T-helper 1 cell (primary cell): ENCODE measurements at places on chromosomes 6 and 20.

DNA sequence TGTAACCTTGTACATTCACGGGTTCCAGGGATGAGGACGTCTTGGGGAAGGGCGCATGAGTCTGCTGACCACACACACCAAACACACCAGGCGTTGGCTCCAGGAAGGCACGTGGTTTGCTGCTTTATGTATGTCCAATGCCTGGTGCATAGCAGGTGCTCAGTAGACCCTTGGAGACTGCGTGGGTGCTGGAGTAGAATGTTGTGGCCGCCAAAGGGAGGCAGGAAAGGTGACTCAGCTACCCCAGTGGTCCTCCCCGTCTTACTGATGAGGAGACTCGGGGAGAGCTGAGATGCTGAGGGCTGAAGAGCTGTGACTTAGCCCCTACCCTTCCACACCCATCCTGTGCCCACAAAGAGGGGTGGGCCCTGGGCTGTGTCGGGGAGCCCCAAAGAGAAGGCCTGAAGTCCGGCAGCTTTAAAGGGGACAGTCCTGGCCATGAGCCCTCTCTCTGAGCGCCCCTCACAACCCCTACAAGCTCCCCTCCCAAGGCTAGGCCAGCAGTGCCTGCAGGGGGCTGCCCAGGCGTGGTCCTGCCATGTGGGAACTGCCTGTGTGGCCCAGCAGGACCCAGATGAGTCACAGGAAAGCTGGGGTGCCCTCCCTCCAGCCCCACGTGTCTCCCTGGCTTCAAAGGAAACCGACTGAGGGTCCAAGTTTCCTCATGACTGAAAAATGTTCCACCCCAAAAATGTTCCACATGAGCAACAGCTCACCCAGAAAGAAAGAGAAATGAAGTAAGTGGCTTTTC, 28.0 kb upstream of the PTGIS start:
- no peak for DNase-seq

DNA sequence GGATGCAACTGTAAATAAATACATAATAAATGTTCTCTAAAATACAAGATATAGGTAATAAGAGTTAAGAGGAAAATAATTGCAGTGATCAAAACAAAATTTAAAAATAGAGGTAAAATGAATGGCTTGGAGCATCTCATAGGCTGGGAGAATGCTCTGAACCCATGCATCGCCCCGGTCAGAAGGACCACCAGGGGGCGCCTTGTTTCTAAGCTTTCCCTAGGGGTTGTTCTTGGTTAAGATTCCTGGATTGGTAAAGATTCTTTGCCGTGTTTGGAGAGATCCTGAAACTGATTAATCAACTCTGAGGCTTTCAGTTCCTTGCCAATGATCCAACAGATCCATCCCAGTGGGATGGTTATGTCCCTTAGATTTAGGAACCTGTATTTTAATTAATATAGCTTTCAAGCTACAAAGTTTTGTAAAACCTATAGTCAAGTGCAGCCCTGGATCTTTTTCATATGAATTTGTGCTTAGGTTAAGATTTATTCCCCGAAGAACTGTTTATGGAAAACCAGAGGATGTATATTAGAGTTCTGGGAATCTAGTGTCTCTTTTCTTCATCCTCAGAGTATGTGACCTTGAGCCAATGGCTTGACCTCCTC, 45.3 kb upstream of the PRELID3B start:
- DNase-seq = peak; percentile 69

GRCh38 chr6:4727671-4728435, 48.4 kb upstream of the CDYL start:
- no peak for DNase-seq

GRCh38 chr20:57212534-57213276, 53.7 kb downstream of the BMP7 start:
- no peak for DNase-seq

- no peak for DNase-seq
These were observed 72.4 kb upstream of the ZMYND8 start for GRCh38 chr20:47428851-47429336.

DNA sequence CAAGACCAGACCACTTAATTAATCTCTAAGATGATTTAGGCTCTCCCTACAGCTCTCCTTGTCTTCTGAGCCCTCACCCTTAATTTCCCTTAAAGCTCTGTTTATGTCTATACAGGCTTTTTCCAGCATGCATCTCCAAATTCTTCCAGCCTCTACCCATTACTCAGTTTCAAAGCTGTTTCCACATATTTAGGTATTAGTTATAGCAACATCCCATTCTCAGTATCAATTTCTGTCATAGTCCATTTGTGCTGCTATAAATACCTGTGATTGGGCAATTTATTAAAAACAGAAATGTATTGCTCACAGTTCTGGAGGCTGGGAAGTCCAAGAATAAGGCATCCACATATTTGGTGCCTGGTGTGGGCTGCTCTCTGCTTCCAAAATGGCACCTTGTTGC, 2.3 kb upstream of the SERPINB1 start:
- no peak for DNase-seq

- peak; percentile 76 for DNase-seq
These were observed 33.5 kb downstream of the NEDD9 start for GRCh38 chr6:11198663-11199603.

DNA sequence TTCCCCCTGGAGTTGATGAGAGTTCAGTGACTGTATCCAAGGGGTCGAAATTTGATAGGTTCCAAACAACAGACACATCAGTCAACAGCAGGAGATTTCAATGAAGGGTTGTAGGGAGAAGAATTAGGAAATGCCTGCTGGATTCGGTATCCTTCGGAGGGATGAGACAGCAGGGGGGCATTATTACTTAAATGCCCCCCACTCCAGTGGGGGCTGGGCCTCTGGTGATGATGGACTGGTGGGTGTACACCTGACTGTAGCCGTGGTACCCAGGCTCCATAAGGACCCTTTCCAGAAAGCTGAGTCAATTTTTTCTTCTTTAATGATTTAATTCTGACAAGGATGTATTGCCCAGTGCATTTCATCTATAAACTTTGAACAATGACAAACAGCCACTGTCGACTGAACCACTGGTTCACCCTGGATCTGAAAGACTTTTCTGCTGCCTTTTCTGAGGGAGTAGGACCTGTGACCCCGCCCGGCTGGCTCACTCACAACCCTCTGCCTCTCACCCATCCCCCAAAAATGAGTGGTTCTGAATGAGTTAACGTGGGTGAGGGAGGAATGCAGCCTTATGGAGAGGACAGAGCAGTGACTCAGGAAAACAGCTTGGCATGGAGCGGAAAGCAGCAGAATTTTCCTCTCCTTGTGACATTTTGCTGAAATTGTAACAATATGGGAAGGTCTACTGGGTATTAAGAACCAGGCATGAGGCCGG, 41.0 kb downstream of the ZMYND8 start:
- DNase-seq = no peak

DNA sequence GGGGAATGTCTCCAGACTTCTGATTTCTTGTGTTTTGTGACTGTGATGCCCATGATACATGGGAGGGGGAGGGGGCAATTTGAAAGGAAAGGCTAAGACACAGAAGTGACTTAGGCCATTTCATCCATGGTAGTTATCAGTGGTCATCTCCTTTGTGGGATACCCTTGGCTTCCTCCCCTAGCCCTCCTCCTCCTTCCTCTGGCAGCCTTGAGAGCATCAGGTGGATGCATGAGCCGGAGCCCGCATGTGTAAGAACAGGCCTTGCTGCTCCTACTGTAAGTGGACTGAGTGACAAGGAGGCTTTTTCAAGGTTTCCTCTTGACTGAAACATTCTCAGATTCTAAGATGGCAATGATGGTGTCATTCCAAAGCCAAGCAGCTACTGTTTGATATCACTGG, 874 bp downstream of the CD83 start:
- peak; percentile 12 for DNase-seq

GRCh38 chr20:19706463-19706862, 51.6 kb upstream of the RIN2 start:
- DNase-seq = no peak

- no peak for DNase-seq
These were observed 150.3 kb downstream of the PTPRK start for GRCh38 chr6:128370072-128370471.

DNA sequence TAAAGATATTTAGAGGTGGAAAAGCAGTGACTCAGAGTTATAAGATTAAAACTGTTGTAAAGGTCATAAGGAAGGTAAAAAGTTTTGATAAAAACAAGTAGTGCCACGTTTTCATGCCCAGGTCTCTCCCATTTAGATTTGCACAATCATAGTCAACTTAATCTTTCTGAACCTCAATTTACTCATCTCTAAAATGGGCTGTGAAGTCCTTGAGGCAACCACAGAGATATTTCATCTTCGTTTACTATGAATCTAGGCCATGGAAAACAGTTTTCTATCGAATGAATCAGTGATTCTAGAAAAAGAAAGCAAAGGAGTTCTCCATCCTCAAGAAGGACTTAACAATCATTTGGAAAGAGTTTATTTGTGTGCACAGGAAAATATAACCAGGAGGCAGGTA, 190.2 kb downstream of the EDN1 start:
- DNase-seq = no peak

GRCh38 chr6:71236926-71237434, 51.6 kb upstream of the OGFRL1 start:
- no peak for DNase-seq

DNA sequence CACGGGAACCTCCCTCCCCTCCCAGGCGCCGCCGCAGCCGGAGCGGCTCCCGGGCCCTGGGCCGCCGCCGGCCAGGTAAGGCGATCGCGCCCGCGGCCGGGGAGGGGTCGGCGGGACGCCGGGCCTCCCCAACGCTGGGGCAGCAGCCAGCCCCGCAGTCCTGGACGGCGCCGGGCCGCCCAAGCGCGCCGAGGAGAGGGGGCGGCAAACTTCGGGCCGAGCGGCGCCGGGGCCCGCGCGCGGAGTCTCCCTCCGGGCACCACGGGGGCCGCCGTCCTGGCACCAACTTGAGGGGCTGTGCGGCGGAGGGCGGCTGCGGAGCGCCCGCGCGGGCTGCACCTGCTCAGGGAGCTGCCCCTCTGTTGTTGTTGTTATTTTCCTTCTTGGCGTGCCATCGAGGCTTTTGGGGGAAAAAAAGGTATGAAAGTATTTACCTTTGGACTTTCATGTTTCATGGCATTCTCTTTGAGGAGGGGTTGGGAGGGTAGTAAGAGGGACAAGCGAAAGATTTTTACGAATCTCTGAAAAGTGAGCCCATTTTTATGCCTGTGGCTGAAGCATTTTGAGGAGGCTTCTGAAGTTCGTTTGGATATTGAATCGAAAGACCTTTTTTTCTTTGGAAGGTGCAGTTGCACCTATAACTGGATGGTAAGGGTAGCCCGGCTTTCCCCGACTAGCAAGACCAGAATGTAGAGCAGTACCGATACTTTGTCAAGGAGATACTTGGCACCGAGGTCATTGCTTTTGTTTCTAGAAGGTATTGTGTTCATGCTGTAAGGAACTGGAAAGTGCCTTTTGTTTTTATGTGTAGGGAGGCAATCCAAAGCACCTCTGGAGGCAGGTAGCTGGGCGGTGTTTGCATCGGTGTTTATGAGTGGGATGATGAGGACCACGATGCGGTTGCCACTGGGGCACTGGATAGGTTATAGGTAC, at the start of gene RNF182:
Gene RNF182, plus strand, starts transcription at position 4 of the 933 bp plus-strand sequence. CDS start 52,168 bp downstream, outside the sequence.
- DNase-seq = peak; percentile 40

DNA sequence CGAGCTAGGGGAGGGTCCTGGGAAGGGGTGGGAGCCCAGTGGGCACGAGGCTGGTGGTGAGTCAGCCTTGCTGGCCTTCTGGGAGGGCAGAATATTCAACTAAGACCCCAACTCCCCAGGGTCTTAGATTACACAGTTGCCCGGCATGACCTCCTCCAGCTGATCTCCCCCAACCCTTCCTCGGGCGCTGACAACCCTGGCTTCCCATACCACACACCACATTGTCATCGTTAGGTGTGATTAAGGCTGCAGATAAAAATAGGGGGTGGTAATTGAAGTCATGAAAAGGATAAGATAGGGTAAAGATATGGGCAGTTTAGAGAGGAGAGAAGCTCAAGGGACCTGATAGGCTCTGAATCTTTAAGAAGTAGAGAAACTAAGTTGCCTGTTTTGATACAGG, 10.5 kb downstream of the CDC40 start:
- no peak for DNase-seq

GRCh38 chr6:72425003-72425681, 196.7 kb upstream of the KCNQ5 start:
- DNase-seq = no peak
